ENCODE measurements at places on chromosomes 16 and 17.

- no peak for DNase-seq
Observed at GRCh38 chr16:85568519-85568918, 44.6 kb upstream of the GSE1 start.

DNA sequence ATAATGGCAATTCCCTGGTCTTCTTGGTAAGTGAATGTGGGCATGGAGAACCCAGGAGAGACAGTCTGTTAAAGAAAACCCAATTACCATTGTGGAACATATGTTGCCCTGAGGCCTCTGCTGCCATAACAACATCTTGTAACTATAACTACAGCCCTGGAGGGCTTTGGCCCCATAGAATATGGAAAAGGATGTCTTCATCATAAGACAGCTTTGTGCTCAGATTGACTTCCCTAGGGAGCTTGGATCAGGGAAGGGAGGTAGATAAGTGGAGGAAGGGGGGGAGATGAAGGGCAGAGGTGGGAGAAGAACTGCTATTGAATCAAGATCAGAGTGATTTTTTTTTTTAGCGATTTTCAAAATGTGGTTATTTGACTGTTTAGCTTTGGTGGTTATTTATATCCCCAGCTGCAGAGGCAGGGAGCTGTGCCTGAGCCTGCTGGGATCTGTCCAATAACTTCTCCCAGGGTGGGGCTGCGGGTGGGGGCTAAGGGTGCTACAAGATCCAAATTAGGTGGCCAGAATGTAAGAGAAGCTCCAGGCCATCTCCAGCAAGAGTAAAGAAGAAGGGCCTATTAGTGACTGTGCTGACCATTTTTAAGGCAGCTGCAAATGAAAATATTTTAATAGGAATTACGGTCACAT is 5.3 kb upstream of the KAT7 start:
- DNase-seq = no peak

GRCh38 chr17:63275971-63276745 is 169.9 kb downstream of the CYB561 start:
- DNase-seq = no peak

DNA sequence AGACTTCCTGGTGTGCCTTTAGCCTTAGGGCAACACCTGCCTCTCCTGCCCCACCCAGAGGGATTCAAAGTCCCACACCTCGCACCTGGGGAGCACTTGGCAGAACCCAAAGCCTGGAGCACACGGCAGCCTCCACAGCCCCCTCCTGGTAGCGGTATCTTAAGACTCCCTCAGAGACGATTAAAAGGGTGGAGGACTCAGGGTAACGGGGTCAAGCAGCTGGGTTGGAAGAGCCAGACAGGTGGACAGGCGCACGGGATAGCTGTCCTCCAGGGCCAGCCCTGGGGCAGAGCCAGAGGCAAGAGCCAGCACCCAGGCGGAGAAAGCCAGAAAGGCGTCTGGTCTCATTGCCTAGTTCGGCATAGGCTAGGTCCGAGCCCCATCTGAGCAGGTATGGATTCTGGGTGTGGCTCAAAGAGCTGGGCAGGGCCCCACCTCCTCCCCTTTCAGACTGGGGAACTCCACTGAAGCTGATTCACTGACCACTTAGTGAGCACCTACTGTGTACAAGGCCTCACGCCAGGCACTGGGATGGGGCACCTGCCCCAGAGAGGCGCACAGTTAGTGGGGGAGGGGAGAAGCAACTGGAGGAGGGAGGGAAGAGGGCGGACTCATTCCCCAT is 55.0 kb upstream of the MEAK7 start:
- no peak for DNase-seq

DNA sequence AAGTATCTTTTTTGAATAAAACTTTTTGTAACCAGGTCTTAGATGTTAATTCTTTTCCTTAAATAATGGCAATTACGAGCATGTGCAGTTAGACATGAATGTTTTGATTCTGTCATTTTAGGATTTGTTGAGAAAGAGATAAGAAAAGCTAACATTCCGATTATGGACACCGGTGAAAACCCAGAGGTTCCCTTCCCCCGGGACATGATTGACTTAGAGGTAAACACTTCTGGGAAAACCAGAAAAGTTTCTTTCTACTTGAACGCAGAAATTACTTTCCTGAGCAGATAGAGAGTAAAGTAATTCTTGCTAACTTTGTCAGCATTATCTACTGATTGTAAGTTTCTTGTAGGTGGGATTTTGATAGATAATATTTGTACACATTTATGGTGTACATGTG is 9.2 kb downstream of the ATP6V0A1 start:
- no peak for DNase-seq

DNA sequence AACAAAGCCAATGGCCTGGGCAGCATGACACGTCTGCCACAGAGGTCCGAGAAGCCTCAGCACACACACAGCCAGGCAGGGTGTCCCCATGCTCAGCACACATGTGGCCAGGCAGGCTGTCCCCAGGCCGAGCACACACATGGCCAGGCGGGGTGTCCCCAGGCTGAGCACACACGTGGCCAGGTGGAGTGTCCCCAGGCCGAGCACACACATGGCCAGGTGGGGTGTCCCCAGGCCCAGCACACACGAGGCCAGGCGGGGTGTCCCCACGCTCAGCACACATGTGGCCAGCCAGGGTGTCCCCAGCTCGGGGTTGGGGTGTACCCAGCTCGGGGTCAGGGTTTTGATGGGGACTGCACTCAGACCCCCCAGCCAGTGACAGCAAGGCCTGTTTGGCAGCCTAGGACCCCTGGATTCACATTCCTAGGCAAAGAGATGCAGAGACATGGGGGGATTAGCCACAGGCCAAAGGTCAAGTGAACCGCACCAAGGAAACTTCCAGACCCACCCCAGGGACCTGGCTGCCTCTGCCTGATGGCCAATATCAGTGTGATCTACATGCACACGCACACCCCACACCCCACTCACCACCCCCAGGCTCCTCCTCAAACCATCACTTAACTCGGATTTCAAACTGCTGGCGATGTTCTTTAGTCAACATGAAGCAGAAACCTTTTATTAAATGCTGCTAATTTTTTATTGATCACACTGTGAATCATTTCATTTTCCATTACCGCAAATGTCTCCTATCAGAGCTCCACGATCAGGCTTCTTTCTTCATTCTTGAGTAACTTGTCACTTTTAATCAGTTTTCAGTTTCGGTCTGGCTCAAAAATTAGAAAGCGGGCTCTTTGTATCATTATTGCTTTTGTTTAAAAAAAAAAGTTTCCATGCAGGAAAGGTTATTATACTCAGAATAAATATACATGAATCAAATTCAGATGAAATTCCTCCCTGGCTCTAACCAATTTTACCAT is 111.4 kb downstream of the ZNF423 start:
- DNase-seq = no peak

GRCh38 chr16:88387941-88388627 is 5.3 kb downstream of the ZNF469 start:
- no peak for DNase-seq

GRCh38 chr17:46023783-46024388 is 24.8 kb downstream of the STH start:
- DNase-seq = no peak

DNA sequence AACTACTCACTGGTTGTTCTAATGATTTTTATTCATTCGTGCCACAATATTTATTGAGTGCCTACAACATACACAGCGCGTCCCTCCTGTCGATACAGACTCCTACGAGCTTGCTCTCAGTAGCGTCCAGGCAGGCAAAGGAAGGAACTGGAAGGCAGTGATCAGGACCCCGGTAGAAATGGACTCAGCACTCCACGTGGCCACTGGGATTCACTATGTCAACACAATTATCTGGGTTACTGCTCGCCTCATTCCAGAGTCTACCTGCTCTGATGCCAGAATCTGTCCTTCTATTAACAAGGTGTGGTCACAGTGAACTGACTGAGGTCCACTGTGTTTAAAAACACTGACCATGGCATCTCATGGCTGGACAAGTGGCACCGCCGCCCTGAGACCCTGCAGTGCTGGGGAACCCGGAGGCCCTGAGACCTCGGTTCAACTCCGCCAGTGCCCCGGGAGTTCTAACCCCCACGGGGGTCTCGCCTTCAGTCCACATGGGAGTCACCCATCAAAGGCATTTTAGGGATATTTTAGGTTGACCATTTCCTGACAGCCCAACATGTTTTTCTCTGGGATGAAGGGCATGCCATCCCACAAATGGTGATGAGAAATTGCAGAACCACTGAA is 71.4 kb downstream of the ZFHX3 start:
- DNase-seq = no peak

DNA sequence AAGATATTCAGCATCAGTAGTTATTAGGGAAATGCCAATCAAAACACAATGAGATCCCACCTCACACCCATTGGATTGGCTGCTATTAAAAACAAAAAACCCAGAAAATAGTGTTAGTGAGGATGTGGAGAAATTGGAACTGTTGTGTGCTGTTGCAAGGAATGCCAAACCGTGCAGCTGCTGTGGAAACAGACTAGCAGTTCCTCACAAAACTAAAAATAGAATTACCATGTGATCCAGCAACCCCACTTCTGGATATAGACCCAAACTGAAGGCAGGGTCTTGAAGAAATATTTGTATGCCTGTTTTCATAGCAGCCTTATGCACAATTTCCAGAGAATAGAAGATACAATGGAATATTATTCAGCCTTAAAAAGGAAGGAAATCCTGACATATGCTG is 46.0 kb downstream of the FOXK2 start:
- DNase-seq = no peak

- no peak for DNase-seq
Observed at GRCh38 chr17:35086164-35086563, 22.7 kb upstream of the RFFL start.

DNA sequence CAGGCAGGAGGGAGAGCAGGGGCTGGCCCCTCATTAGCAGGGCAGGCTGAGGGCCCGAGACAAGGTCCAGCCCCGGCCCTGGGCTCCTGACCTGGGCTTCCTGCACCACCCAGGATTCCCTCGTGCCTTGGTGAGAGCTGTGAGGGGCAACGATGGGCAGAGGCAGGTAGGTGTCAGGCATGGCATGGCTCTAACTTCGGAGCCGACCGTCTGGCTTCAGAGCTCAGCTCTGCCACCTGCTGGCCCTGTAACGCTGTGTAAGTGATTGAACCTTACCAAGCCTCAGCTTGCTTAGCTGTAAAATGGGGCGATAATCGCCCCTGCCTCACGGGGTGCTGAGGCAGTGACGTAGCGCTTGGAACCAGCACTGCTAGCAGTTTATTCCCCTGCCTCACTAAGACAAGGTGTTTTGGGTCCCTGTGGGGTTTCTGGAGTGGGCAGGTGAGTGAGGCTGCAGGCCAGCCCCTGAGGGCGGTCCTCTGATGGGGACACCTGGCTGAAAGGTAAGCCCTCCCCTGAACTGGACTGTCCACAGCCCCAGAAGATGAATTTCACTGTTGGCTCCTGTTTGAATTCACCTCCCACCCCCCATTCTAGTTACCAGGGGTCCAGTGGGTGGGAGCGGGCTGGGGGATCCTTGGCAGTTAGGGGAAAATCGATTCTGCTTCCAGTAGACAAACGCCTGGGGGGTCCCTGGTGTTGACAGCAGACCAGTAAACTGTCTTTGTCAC is 184.8 kb upstream of the GSE1 start:
- DNase-seq = no peak

DNA sequence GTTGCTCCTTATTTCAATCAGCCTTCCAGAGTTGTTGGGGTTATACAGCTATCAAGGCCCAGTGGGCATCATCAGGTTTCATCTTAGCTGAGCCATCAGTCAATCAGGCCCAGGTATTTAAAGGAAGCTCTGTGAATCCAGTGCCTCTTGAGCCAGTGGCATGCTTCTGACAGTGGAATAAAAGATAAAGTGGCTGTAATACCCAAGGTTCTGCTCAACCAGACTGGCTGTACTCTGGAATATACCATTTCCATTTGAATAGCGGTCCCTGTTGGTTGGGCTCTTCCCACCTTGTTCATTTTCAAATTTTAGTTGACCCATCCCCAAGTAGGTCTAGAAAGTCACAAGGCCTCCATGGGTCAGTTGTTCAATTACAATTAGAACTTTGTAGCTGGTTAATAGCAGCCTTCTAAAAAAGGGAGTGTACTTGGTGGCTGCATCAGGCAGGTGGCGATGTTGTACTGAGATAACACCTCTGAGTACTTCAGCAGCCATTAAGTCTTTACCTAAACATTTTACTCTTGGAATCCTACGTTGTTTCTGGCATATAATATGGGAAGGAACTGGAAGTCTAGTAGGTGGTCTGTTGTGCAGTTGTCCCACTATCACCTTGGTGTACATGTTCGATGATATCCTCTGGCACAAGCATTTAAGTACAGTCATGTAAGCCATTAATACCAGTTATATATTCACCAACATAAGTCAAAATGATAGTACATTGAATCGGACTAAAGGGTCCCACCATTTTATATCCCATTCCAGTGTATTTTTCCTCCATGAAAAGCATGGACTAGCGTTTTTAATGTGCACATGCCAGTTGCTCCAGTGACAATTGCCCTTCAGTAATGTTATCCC is 294.1 kb downstream of the BCAS3 start:
- no peak for DNase-seq

- DNase-seq = no peak
Observed at GRCh38 chr17:13106171-13106570, 88.3 kb upstream of the ELAC2 start.

- DNase-seq = no peak
Observed at GRCh38 chr17:18925187-18925586, 26.8 kb upstream of the SLC5A10 start.

DNA sequence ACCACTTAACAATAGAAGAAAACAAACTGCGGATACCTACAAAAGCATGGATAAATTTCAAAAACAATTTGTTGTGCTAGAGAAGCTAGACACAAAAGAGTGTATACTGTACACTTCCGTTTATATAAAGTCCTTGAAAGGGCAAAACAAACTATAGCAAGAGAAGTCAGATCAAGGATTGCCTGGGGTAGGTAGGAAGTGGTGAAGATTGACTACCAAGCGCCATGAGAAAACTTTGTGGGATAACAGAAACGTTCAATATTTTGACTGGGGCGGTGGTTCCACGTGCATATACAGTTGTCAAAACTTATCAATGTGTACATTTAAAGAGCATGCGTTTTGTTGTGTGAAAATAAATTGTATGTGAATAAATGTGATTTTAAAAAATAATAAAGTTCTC is 55.6 kb upstream of the CCL2 start:
- DNase-seq = no peak

DNA sequence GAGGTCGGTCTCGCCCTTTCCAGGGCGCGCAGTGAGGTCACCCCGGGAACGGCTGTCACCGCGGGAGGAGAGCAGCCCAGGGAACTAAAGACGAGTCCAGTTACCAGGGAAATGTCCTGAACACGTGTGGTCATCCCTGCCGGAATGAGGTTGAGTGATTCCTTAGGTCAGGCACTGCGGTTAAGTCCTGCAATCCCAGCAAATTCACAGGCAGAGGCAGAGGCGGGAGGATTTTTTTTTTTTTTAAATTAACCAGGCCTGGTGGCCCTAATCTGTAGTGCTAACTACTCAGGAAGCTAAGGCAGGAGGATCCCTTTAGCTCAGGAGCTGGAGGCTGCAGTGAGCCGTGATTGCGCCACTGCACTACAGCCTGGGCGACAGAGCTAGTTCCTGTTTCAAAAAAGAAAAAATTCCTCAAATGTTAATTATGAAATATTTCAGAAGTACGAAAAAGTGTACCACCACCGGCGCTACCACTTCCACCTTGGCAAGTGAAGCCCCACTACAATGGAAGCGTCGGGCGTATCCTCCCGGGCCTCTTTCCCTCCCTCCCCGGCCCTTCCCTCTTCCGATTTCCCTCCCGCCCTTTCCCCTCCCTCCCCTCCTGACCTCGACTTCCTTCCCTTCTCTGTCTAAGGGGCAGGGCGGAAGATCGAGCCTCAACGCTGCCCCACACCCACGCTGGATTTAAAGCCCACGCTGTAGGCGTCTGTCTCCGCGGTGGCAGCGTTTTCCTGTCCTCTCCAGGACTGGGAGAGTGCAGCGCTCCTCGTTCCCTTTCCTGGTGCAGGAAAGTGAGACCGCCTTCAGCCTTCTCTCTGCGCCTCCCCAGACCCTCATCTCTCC is 27.3 kb downstream of the SLFN11 start:
- no peak for DNase-seq
